Activated CD4-positive, alpha-beta T cell treated with anti-CD3 and anti-CD28 coated beads for 24 hours (primary cell): ENCODE measurements at places on chromosomes 3 and 15.
A peak's percentile ranks its signal among the peaks of the same experiment; 100 is the strongest.

DNA sequence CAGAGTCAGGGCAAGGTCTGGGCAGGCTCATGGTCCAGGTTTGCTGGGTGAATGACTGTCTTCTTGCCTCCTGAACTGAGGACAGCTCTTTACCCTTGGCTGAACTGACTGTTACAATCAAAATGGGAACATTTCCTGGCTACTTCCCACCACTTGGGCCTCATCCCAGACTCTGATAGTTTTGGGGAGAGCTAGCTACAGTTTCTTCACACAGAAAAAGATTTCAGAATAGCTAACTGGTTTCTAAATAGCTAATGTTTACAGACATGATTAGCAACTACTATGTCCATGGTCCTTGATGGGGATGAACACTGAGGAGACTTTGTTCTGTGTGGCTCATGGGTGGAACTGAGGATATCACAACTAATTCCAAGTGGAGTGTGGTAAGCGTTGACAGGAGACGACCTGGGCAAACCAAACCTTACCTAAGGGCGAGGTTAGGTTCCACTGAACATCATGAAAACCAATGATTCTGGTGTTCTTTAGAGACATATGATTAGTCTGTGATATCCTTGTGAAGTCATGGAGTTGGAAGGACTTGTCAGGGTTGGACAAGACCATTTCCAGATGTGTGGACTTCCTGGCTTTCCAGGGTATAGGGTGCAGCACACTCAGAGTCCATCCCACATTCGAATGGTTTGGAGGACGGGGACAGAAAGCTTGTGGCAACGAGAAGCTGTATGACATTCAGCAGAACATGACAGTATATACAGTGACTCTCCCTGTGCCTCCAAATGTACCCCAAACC is 7.3 kb downstream of the ALPK3 start:
- DNase-seq, result no peak

GRCh38 chr3:111594781-111595180 is 365 bp downstream of the ZBED2 start:
- no peak for DNase-seq

DNA sequence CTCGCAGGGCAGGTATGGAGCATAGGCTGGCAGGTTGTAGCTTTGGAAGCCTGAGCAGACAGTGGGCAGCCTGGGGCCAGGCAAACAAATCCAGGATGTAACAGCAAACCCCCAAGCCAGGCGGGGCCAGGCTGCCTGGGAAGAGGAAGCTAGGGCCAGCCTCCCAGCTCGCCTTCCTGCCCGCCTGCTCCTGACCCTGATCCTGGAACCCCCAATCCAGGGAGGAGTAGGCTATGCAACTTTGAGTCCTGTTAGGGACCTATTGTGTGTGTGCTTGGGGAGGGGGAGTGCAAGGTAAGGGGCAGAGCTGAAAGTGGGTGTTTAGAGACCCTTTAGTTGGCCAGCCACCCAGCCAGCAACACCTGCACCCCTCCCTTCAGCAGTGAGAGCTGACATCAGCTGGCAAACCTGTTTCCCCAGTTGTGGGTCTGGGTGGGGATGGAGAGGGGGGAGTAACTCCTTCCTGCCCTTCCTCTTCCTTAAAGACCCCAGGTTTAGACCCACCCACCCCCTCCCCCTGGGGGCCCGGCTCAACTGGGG is 2.5 kb downstream of the NBEAL2 start:
- DNase-seq, result no peak

GRCh38 chr15:29225534-29226234 is 43.9 kb downstream of the NSMCE3 start:
- no peak for DNase-seq

- DNase-seq, result no peak
Measured at GRCh38 chr3:120726791-120727190, 15.5 kb downstream of the RABL3 start.

DNA sequence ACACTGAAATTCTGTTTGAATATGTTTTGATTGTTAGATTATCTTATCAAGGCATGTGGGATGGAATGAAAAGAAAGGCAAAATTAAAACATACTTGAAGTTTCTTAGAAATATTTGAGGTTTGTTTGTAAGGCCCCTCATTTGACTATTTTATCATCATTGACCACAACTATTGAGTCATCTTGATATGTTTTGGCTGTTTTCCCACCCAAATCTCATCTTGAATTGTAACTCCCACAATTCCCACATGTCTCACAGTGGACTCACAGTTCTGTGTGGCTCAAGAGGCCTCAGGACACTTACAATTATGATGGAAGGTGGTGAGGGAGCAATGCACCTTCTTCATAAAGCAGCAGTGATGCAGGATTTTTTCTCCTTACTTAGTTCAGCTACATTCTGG is 917.1 kb downstream of the PLOD2 start:
- DNase-seq, result no peak

DNA sequence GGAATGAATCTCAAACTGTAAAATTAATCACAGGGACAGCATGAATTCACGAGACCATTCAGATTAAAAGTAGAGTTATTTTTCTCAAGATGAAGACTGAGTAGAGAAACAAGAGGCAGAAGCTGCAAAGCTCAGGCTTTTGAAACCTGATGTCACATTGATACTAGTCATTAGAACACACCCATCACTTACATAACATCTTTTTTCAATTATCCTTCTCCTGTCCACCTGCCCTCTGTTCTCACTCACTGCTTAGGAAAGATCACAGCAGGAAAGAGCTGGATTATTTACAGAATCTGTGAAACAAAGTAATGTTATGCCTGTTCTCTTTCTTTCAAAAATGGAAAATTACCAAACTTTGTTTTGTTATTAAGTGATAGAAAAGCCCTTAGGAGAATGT is 72.0 kb upstream of the CDAN1 start:
- no peak for DNase-seq

DNA sequence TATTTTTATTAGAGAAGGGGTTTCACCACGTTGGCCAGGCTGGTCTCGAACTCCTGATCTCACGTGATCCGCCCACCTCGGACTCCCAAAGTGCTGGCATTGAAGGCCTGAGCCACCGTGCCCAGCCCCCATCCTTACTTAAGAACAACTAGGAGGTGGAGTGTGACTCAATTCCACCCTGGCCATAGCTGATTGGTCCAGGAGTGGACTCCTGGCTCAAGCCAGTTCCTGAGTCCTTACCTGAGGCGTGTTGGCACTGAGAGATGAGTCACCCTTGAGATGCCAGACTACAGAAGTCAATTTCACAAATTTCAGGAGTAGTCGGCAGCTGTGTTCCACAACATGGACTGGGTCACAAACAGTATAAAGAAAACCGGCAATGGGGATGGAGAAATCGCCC is 124.2 kb downstream of the SHQ1 start:
- no peak for DNase-seq

DNA sequence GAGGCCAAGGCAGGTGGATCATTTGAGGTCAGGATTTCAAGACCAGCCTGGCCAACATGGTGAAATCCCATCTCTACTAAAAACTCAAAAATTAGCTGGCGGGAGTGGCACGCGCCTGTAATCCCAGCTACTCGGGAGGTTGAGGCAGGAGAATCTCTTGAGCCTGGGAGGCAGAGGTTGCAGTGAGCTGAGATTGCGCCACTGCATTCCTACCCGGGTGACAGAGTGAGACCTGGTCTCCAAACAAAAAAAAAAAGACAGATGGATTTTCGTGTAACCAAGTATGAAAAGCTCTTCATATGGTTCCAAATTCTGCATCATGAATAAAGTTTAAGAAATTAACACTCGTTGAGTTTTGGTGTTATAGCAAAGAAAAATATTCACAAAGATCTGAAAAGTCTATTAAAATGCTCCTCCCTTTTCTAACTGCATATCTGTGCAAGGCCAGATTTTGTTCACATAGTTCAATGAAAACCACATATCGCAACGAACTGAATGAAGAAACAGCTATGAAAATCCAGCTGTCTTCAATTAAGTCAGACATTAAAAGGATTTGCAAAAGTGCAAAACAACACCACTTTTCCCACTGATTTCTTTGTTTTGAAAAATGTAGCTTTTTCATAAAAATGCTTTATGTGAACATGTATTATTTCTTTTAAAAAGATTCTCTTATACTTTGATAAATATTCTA is 23.8 kb upstream of the FBLN2 start:
- DNase-seq, result no peak

DNA sequence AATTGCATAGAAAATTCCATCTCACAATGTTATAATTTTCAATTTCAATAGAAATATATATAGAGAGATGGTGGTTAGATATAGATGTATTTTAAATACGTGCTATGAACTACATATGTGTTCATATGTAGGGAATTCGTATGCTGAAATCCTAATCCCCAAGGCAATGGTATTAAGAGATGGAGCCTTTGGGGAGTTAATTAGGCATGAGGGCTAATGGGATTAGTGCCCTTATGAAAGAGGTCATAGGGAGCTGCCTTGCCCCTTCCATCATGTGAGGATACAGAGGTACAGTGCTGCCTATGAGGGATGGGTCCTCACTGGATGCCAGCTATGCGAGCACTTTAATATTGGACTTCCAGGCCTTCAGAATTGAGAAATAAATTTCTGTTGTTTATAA is 79.6 kb upstream of the CCDC54 start:
- no peak for DNase-seq

DNA sequence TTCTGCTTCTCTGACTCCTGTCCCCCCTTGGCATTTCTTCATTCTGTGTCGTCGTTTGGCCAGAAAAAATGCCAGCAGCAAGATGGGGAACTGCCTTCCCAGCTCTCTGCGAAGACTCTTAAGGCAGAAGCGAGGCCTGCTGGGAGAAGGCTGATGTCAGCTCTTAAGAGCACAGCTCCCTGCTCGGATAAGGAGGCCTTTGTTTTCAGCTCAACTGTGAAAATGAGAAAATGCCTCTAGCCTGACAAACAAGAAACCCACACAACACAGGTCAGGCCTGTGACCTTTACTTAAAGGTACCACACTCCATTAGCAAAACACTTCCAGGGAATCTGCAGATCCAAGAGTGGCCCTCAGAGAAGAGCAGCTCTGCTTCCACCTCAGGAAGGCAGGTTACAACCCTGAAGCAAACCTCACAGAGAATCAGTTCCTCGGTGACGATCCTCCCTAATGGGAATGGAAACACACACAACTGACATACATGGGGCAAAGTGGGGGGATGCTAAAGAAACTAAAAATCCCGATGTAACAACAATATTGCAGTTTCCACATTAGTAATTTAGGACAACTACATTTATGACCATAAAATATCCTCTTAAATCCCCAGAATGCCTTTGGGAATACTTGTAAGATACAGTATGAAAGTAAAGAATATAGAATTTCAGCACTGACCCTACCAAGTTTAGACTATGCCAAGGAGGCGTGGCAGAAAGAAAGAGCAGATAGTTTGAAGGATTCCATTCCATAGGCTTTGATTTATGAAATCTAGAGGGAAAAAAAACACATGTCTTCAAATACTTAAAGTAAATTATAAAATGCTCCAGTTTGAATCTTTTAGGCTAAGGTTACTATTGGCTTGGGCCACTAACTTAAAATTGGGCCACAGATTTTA is 52.1 kb downstream of the VGLL4 start:
- no peak for DNase-seq

- no peak for DNase-seq
Measured at GRCh38 chr3:181488536-181488935, 223.2 kb upstream of the SOX2 start.

DNA sequence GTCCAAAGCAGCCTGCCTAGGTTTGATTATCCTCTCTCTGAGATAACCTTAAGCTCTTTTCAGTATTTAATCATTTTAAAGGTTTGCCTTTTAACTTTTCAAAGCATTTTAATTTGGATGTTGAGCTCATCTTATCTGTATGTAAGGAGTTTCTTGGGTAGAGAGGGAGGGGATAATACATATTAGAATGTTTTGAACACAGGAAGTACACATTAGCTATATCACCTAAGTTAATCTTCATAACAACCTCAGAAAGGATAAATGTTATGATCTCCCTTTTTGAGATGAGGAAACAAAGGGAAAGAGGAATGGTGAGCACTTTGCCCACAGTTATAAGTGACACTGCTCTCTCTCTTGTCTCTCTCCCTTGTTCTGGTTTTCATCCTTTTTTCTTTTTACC is 2.2 kb upstream of the CD47 start:
- DNase-seq, result no peak

- no peak for DNase-seq
Measured at GRCh38 chr3:37852771-37853170, 8.9 kb upstream of the CTDSPL start.

DNA sequence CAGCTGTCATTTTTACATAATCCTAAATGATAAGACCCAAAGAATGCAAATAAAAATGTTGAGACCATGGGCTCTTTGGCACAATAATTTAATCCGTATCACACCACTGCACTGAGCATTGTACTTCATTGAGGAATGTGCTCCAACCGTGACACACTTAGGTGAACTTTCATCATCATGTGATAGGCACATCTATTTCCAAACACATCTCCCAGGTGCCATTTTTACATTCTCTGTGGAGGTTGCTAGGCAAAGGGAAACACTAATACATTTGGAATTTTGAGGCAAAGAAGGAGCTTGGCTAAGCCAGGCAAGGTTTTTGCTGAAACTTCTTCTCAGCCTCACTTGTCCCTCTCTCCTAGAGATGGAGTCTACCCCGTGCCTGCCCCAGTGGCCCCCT is 68.7 kb downstream of the LRTM1 start:
- DNase-seq, result no peak

GRCh38 chr15:83716605-83717004 is 62.7 kb downstream of the ADAMTSL3 start:
- DNase-seq, result no peak

GRCh38 chr15:71114066-71114680 is 1.1 kb upstream of the THSD4 start:
- no peak for DNase-seq

GRCh38 chr3:189419683-189420082 is 211.5 kb upstream of the TP63 start:
- no peak for DNase-seq

DNA sequence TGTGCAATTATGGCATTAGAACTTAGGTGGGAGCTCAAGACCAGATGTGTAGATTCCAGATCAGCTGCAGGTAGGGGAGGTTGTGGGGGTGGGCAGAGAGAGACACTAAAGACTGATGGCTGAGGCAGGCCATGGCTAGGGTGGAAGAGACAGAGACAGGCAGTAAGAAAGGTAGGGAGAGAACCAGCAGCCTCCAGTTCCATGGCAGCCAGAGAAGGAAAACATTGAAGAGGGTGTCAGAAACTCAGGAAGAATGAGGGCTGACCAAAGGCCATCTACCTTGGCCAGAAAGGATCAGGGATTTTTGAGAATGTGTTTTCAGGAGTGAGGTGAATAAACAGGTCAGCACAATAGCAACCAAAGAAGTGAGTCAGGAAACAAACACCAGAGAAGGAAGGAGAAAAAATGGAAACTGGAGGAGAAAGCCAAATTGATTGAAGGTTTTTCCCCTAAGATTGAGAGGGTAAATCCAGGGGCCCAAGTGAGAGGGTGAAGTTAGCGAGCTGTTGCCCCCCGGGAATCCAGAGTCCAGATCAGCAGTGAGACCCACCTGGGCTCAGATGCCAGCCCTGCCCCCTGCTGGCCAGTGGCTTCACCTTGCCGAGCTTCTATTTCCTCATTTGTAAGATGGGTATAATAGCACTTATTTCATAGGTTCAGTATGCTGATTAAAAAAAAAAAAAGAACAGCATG is 41.0 kb downstream of the ABHD2 start:
- peak; percentile 34 for DNase-seq

DNA sequence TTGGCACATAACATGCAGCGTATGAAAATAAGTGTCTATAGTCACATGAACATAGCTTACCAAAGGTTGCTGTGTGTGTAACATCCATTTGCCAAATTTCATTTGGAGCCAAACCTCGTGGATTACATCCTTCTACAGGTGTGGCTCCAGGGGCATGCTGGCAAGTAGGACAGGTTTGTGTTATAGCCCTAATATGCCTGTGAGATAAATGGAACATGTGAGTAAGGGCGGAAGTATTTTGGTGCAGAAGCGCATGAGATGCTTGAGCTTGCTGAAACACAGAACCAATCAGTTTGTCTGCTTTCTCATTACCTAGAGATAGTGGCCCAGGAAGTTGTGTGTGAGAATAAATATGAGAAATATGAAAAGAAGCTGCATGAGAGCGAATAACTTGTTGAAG is 21.8 kb upstream of the XCR1 start:
- DNase-seq, result no peak
